Stimulated activated CD8-positive, alpha-beta memory T cell treated with anti-CD3 and anti-CD28 coated beads, Interleukin-7, amount 100 ng/mL, for 1 hour (primary cell): ENCODE measurements at places on chromosomes 6 and 20.

- DNase-seq = no peak
These were observed 173.9 kb downstream of the LMBRD1 start for GRCh38 chr6:69622924-69623323.

- DNase-seq = no peak
These were observed 382.3 kb downstream of the CD83 start for GRCh38 chr6:14499841-14500240.

GRCh38 chr6:160217073-160217472 lies 41.5 kb downstream of the SLC22A2 start:
- DNase-seq = no peak

- DNase-seq = no peak
These were observed 128.1 kb downstream of the CEBPB start for GRCh38 chr20:50318710-50319109.

- no peak for DNase-seq
These were observed 109.8 kb downstream of the UBE3D start for GRCh38 chr6:82955841-82956240.

DNA sequence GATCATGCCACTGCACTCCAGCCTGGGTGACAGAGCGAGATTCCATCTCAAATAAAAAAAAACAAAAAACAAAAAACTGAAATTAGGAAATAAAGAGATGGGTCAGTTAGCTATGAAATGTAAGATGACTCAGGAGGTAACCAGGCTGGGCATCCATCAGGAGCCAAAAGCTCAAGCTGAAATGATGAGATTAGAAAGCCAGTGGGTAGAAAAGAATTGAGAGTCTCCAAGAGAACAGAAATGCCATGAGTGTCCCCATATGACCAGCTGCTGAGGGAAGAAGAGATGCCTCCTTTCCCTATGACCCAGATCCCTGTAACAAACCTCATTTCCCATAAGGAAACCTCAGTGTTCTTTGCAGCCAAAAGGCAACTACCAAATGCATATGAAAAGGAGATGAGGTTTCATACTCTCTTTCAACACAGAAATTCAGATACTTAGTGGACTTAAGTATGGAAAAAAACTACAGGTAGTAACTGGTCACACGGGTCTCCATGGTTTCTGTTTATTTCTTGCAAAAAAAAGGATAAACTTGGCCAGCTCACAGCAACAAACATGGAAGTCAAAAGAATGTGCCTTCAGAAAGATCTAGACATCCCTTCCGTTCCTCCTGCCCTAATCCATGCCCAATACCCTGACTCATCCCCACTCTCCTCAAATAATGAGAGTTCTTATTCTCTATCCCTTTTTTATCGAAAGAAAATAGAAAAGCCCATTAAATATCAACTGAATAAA lies 8.1 kb downstream of the ARHGAP18 start:
- DNase-seq = no peak

- DNase-seq = no peak
These were observed 16.0 kb downstream of the ECT2L start for GRCh38 chr6:138811866-138812265.

DNA sequence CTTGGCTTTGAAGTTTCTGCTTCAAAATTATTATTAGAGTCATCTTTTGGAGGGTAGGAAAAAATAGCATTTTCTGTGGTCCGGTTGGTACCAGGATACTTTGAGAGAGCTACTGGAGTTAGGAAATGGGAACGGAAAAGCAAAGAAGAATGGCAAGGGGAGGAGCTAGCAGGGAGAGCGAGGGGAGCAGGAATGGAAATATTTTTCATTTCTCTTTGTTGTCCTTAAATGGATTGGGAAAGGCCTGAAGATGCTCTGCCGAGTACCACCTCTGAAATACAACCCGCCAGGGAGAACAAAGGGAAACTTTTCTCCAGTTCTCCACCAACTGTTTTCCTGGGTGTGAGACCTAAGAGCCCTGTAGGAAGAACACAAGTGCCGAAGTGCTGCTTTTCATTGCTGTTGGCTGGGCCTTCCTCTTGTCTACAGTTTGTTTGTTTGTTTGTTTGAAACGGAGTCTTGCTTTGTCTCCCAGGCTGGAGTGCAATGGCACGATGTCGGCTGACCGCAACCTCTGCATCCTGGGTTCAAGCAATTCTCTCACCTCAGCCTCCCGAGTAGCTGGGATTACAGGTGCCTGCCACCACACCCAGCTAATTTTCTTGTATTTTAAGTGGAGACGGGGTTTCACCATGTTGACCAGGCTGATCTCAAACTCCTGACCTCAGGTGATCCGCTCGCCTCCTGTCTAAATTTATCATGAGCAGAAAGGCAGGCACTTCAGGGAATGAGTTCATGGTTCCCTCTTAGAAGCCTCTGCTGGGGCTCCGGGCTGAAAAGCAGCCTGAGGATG lies 3.5 kb upstream of the TRAF3IP2 start:
- DNase-seq = no peak

DNA sequence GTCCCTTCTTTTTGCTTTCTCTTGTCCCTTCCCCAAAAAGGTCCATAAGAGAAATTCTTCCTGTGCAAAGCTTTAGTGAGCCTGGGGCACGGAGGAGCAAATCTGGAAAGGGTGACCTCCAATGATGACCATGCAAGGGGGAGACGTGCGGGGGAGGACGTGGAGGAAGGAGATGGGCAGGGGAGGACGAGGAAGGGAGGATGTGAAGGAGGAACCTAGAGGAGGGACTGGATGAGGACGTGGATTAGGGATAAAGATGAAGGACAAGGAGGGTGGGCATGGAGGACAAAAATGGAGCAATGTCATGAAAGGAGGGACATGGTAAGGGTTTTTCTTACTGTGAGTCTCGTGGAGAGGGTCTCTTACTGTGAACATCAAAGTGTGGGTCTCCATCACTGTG lies 139.5 kb downstream of the ERMARD start:
- DNase-seq = no peak

DNA sequence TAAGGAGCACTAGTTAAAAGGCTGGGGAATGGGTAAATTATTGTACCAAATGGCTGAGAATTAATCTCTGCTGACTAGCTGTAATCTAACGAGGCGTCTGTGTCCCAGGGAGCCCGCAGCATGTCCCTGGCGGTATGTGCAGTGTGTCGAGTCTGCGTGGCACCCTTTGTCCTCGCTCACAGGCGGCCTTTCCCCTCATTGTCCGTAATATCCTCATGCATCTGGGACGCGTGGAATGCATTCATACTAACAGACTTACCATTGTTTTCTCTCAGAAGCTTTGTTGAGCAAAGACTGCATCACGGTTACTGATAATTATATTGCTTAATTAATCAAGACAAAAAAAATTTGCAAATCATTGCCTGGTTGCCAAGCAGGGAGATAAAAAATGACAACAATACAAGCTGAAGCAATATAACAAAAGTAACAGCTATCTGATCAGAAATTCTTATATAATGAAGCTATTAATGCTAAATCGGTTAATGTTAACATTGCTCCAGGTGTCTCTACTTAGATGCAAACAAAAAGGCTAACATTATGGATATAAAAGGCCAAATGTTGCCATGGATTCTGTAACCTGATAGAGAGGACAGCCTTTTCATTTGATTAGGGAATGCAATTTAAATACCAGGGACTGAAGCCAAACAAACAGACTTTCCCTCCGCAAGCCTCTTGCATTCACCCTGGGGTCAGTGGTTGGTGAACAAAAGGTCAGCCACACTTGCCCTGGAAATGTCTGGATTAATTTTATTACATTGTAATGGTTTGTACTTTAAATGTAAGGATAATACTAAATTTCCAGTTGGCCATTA lies 124.8 kb downstream of the INSM1 start:
- DNase-seq = no peak

DNA sequence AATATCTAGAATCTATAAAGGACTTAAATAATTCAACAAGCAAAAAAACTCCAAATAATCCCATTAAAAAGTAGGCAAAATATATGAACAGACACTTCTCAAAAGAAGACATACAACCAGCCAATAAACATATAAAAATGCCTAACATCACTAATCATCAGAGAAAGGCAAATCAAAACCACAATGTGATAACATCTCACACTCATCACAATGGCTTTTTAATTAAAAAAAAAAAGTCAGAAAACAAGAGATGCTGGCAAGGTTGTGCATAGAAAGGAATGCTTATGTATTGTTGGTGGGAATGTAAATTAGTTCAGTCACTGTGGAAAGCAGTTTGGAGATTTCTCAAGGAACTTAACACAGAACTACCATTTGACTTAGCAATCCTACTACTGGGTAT lies 979.6 kb upstream of the MAP3K7 start:
- DNase-seq = no peak

GRCh38 chr20:40160097-40160550 lies 528.9 kb downstream of the MAFB start:
- no peak for DNase-seq

GRCh38 chr20:64003960-64004725 lies 23.2 kb downstream of the PRPF6 start:
- DNase-seq = no peak

GRCh38 chr6:11851387-11851786 lies 72.8 kb upstream of the ADTRP start:
- DNase-seq = no peak

GRCh38 chr6:169927711-169928110 lies 176.3 kb downstream of the ERMARD start:
- DNase-seq = no peak

GRCh38 chr6:9292975-9293374 lies 857.6 kb upstream of the SLC35B3 start:
- no peak for DNase-seq

DNA sequence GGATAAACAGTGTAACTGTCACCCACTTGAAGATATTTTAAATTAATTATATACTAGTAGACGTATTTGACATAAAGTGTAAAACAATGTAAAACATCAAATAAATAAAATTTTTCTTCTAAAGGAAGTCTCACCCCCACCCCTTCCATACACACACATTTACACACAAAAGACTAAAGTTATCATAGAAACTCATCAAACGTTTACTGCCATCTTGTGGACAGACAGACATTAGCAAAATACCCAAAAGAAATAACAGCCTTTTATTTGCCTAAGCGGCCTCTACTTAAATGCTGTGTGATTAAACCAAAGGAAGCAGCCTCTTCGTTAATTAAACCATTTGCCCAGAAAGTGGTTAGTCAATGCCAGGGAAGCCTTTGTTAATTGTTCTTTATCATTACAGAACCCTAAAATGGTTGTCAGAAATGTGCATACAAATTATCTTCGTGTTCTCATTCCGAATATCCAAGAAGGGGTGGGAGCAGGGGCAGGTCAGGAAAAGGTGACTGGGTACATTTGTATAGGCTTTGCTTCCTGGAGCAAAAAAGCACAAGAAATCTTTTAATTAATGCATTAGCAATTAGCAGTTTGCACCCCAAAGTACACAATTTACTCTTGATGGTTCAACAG lies 176.2 kb upstream of the SASH1 start:
- DNase-seq = no peak

DNA sequence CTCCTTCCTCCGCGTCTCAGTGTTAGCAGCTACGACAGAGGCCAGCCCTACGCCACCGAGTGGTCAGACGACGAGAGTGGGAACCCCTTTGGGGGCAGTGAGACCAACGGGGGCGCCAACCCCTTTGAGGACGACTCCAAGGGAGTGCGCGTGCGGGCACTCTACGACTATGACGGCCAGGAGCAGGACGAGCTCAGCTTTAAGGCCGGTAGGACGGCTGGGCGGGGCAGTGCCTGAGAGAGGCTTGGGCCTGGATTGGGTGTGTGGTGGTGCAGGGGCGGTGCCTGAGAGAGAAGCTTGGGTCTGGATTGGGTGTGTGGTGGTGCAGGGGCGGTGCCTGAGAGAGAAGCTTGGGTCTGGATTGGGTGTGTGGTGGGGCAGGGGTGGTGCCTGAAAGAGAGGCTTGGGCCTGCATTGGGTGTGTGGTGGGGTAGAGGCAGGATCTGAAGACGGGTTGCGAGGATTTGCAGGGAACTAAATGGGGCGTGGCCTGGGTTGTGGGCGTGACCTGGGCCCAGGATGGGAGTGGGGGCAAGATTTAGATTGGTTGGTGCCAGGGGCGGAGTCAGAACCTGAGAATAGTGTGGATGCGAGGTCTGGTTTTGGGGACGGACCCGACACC lies 24.4 kb downstream of the SPDEF start:
- no peak for DNase-seq

GRCh38 chr6:167736486-167737204 lies 90.1 kb upstream of the AFDN start:
- DNase-seq = no peak

- DNase-seq = no peak
These were observed 80.6 kb downstream of the FNDC1 start for GRCh38 chr6:159249752-159250151.

- DNase-seq = no peak
These were observed 61.8 kb downstream of the CYB5R4 start for GRCh38 chr6:83921315-83921714.

GRCh38 chr6:126461045-126461444 lies 121.1 kb downstream of the CENPW start:
- no peak for DNase-seq

DNA sequence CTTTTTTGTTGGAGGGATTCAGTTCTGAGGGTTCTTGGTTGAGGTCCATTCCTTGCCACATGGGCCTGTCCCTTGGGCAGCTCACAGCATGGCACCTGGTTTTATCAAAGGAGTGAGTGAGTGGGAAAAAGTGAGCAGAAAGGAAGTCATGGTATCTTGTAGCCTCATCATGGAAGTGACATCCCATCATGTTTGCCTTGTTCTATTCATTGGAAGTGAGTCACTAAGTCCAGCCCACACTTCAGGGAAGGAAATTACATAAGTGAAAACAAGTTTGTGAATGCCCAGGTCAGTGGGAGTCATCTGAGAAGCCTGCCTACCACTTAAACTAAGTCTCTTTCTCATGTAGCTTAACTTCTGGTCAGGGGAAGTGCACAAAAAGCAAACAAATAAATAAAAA lies 32.8 kb upstream of the ZNFX1 start:
- no peak for DNase-seq

- DNase-seq = no peak
These were observed 87.1 kb upstream of the GJE1 start for GRCh38 chr6:142045380-142046278.

DNA sequence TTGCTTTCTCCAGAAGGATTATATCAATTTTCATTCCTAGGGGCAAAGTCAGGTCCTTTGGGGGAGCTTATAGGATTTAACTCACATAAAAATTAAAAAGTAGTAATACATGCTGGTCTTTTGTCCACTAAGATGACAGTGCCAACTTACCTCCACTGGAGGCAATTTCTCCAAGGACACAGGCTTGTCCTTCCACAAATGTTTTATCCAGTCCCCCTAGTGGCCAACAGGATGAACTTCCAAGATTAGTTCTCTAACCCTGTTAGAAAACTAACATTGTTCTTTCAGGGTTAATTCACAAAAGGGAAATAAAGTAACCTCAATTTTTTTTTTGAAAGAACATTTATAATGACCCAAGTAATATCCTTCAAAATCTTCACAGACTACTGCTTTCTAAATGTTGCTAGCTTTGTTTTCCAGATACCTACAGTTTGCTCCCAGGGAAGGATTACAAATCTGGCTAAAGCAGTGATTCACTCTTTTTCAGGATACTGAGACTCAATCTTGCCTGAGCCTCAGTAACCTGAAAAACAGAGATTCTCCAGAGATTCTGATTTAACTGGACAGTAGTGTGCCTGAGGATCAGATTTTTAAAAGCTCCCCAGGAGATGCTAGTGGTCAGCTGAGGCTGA lies 31.7 kb upstream of the UBR2 start:
- DNase-seq = no peak

GRCh38 chr6:170450916-170451761 lies 102.0 kb downstream of the PSMB1 start:
- no peak for DNase-seq
